SJCRH30 (cell line): ENCODE measurements at places on chromosomes 11 and 22. TPM values are rescaled to one million over a fixed set of nuclear protein-coding genes. Genes with fewer than 3 reads are reported as not detected.

TRPM5 gene
- total RNA-seq = not detected in 2 replicates

MRGPRX3 gene
- total RNA-seq = not detected in 2 replicates

DNA sequence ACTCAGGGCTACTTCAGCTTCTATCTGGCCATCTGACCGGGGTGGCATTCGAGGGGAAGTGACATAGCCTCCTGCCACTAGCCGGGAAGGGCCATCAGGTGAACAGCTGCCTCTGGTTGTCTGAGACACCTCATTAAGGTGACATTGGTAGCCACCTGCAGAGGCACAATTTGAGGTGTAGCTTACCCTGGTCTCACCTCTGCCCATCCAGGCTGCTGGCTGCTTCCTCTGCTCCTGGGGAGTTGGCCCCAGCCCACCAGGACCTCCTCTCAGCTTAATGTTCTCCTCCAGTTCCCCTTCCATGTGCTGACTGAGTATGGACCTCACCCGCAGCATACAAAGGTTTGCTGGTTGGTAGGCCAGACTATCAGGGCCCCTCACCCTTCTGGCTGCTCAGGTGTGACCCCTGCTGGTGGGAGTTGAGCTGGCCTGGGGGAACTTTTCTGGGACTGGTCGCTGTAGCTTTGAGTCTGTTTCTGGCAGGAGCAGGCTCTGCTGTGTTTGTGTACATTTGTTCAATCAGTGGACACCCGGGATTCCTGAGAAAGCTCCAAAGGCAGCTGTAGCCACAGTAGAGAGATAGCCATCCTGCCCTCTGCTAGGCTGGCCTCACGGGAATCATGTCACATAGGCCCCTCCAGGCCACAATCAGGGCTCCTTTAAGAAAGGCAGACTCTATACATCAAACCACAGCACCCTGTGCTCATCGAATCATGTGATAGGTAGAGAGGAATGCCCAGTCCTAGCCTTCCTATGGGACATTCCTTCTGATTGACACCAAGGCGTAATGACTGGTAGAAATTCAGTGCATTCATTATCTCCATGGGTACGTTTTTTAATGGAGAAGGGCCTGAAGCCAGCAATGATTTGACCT lies 295.1 kb upstream of the PLET1 start:
- H3K36me3 ChIP-seq = no peaks in the 10 kb centered on the region
- H3K27ac ChIP-seq = no peak overlapping the region
- H3K27me3 ChIP-seq = no peaks in the 10 kb centered on the region
- no peak overlapping the region for H3K4me3 ChIP-seq

- peaks cover 44% of the 10 kb centered on the region for H3K36me3 ChIP-seq
- H3K27me3 ChIP-seq = no peaks in the 10 kb centered on the region
- no peaks in the 10 kb centered on the region for H3K4me1 ChIP-seq
- DNase-seq = no peak
- no peak overlapping the region for H3K27ac ChIP-seq
Measured at GRCh38 chr11:78560153-78560552, 14.5 kb downstream of the NARS2 start.

- H3K36me3 ChIP-seq = no peaks in the 10 kb centered on the region
- no peak overlapping the region for H3K27ac ChIP-seq
- peaks cover 10% of the 10 kb centered on the region for H3K4me1 ChIP-seq
- H3K4me3 ChIP-seq = no peak overlapping the region
- no peak for DNase-seq
Measured at GRCh38 chr22:24761888-24762675, 12.4 kb downstream of the PIWIL3 start.

GRCh38 chr11:92131289-92131865 lies 93.2 kb upstream of the FAT3 start:
- H3K36me3 ChIP-seq = no peaks in the 10 kb centered on the region
- no peak overlapping the region for H3K27ac ChIP-seq
- no peaks in the 10 kb centered on the region for H3K27me3 ChIP-seq
- no peak overlapping the region for H3K4me3 ChIP-seq

DNA sequence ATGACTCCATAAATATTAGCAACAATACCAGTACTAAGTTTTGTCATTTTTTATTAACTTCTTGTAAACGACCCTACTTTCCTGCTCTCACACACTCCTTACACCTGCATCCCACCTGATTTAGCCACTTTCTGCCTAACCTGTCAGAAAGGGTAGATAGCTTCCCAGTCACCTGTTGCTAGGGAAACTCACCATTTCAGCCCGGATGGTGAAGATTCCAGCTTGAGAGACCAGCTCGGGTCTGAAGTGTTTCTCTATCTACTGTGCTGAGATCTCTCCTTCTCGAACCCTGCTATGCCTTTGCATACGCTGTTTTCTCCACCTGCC lies at the start of gene PARVG:
Gene PARVG, plus strand, starts transcription at position 220 of the 327 bp plus-strand sequence. CDS start 2,405 bp downstream, outside the sequence.
- H3K4me3 ChIP-seq = no peak within 1 kb of the TSS
- DNase-seq = no peak
- H3K4me1 ChIP-seq = no peaks in the 10 kb centered on the region
- no peak within 1 kb of the TSS for H3K27ac ChIP-seq
- no peaks in the 10 kb centered on the region for H3K36me3 ChIP-seq
